ENCODE measurements at places on chromosomes 13 and 19.

- no peak for DNase-seq
These were observed 3.7 kb upstream of the MTRF1 start for GRCh38 chr13:41267106-41267505.

DNA sequence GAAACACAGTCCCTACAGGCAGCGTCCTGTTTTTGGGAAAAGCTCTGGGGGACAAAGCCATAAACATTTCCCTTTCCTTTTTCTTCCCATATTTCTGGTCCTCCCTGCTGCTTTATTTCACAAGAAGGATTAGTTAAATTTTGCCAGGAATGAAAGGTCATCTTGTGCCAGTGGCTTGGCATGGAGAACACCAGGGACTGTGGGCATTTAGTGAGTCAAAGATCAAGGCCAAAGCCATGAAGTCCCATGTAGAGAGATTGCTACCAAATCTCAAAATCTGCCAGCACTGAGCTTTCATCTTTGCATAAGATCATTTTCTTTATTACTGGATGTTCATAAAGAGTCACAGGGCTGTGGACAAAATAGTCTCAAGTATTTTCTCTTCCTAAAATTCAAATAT, 29.1 kb upstream of the SLC46A3 start:
- DNase-seq: no peak

- DNase-seq: no peak
These were observed 274.2 kb downstream of the ITGBL1 start for GRCh38 chr13:101726681-101727080.

- no peak for DNase-seq
These were observed 1431.0 kb upstream of the SPRY2 start for GRCh38 chr13:81771951-81772350.

DNA sequence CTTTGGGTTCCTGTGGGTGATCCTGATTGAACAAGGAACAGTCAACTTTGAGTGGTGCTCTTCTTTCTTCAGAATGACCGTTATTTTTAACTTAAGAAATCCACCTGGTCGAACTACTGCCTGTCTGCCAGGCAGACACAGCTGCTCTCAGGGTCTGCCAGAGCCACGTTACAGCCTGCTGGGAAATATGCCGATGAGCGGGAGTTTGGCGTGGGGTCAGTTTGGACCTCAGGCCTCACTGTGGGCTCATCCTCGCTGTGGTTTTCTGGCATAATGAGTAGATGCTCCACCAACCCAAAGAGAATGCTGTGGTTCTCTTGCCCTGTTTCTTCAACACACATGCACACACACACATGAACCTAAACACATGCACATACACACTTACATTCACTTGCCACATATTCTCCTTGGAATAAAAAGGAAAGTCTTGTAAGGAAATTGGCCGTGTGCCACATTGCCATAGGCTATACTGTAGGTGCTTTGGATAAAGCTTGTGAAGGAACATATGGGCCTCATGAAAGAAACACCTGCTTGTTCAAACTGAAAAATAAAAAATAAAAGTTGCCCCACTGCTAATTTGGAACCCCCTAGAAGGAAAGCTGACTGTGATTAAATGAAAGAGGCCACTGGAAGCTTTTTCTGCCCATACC, 598.7 kb upstream of the KLF12 start:
- DNase-seq: no peak

DNA sequence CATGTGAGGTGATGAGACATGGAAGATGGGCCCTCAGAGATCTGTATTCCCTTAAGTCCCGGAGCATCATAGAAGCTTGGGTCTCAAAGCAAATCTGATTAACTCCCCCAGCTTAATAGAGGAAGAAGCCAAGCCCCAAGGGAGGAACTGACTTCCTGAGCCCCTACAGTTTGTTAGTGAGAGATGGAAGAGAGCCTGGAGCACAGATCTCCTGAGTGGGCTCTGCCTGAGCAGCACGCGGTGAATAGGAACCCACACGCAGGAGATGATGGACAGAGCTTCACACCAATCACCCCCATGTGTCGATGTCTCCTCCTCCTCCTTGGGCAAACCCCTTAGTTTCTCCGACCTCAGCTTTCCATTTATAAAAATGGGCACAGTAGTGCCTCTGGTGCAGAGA, 50.1 kb upstream of the ATP12A start:
- no peak for DNase-seq

- DNase-seq: no peak
These were observed 1.1 kb downstream of the PPP6R1 start for GRCh38 chr19:55257461-55258420.
